ENCODE measurements at places on chromosomes 7 and 10. TPM values are rescaled to one million over a fixed set of nuclear protein-coding genes. Genes with fewer than 3 reads are reported as not detected.

GRCh38 chr7:120837599-120837998 is 20.3 kb downstream of the TSPAN12 start:
- H3K36me3 ChIP-seq = no peaks in the 10 kb centered on the region
- no peak overlapping the region for H3K27ac ChIP-seq
- no peaks in the 10 kb centered on the region for H3K27me3 ChIP-seq
- no peak overlapping the region for H3K4me3 ChIP-seq
- no peak for DNase-seq
- H3K4me1 ChIP-seq = peaks cover 2% of the 10 kb centered on the region

GRCh38 chr10:79138449-79139123 is 69.8 kb downstream of the ZMIZ1 start:
- no peaks in the 10 kb centered on the region for H3K27me3 ChIP-seq
- peaks cover 2% of the 10 kb centered on the region for H3K36me3 ChIP-seq
- no peak overlapping the region for H3K4me3 ChIP-seq
- peak overlapping the region; percentile 92 for H3K27ac ChIP-seq

- H3K27me3 ChIP-seq = no peaks in the 10 kb centered on the region
- H3K36me3 ChIP-seq = no peaks in the 10 kb centered on the region
Measured at GRCh38 chr10:117094856-117095255, 43.2 kb downstream of the VAX1 start.

Gene NUTM2A
- total RNA-seq = 2.9 TPM

- DNase-seq = peak; percentile 88
- H3K27me3 ChIP-seq = peaks cover 3% of the 10 kb centered on the region
- no peaks in the 10 kb centered on the region for H3K36me3 ChIP-seq
- H3K27ac ChIP-seq = no peak overlapping the region
- H3K4me1 ChIP-seq = peaks cover 20% of the 10 kb centered on the region
- H3K4me3 ChIP-seq = peak overlapping the region; percentile 32
Measured at GRCh38 chr7:107661081-107661864, 645 bp downstream of the SLC26A4 start.

GRCh38 chr10:97540669-97541500 is 31.7 kb upstream of the ANKRD2 start:
- H3K27ac ChIP-seq = no peak overlapping the region
- no peaks in the 10 kb centered on the region for H3K27me3 ChIP-seq
- no peak for DNase-seq
- H3K36me3 ChIP-seq = no peaks in the 10 kb centered on the region
- peaks cover 38% of the 10 kb centered on the region for H3K4me1 ChIP-seq
- H3K4me3 ChIP-seq = no peak overlapping the region

- no peaks in the 10 kb centered on the region for H3K4me1 ChIP-seq
- no peak for DNase-seq
- no peaks in the 10 kb centered on the region for H3K27me3 ChIP-seq
- no peak overlapping the region for H3K4me3 ChIP-seq
- no peaks in the 10 kb centered on the region for H3K36me3 ChIP-seq
Measured at GRCh38 chr7:89023877-89024276, 228.3 kb upstream of the TEX47 start.

DNA sequence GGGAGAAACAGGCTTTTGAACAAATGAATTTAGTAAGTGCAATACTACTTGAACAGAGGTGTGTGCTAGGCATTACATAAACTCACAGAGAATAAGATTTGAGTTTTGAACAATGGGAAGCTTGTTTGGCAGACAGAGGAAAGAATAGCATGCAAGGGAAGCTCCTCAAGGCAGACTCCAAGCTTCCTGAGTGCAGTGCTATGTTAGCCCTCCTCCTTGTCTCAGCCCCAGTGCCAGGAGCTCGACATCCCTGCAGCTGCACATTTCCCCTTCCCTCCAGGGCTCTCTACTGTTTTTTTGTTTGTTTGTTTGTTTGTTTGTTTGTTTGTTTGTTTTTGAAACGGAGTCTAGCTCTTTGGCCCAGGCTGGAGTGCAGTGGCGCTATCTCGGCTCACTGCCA is 237.5 kb downstream of the IPMK start:
- H3K4me1 ChIP-seq = no peaks in the 10 kb centered on the region
- H3K4me3 ChIP-seq = no peak overlapping the region
- H3K27ac ChIP-seq = no peak overlapping the region
- DNase-seq = no peak
- H3K27me3 ChIP-seq = no peaks in the 10 kb centered on the region
- H3K36me3 ChIP-seq = no peaks in the 10 kb centered on the region

Gene PPP1R17
- not detected for total RNA-seq

- no peak overlapping the region for H3K4me3 ChIP-seq
- H3K27ac ChIP-seq = no peak overlapping the region
- H3K4me1 ChIP-seq = no peaks in the 10 kb centered on the region
- H3K27me3 ChIP-seq = no peaks in the 10 kb centered on the region
- no peak for DNase-seq
- no peaks in the 10 kb centered on the region for H3K36me3 ChIP-seq
Measured at GRCh38 chr7:131900785-131901287, 344.4 kb upstream of the PODXL start.

DNA sequence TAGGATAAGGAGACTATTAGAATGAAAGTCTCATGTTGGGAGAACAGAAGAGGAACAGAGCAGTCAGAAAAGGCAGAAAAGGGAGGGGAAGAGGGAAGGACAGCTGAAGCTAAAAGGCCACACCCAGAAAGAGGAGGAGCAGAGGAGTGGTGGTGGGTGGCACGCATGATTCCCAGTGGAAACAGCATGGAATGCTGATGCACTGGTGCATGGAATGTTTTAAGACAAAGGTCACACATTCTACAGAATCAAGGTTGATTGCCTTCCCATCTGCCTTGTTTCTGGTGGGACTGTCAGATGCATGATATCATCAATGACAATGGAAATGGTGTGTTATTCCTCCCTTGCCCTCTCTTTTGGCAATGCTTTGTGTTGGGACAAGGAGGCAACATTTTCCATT is 285.4 kb upstream of the MKI67 start:
- H3K27ac ChIP-seq = no peak overlapping the region
- no peaks in the 10 kb centered on the region for H3K36me3 ChIP-seq
- H3K4me1 ChIP-seq = no peaks in the 10 kb centered on the region
- DNase-seq = no peak

- no peak for DNase-seq
- no peaks in the 10 kb centered on the region for H3K27me3 ChIP-seq
- H3K4me1 ChIP-seq = no peaks in the 10 kb centered on the region
- H3K4me3 ChIP-seq = no peak overlapping the region
- no peaks in the 10 kb centered on the region for H3K36me3 ChIP-seq
- no peak overlapping the region for H3K27ac ChIP-seq
Measured at GRCh38 chr7:130793855-130794618, 60.0 kb upstream of the KLF14 start.

Gene ZNF783
- 13.8 TPM for total RNA-seq
